ENCODE measurements at places on chromosomes 7 and 10.

DNA sequence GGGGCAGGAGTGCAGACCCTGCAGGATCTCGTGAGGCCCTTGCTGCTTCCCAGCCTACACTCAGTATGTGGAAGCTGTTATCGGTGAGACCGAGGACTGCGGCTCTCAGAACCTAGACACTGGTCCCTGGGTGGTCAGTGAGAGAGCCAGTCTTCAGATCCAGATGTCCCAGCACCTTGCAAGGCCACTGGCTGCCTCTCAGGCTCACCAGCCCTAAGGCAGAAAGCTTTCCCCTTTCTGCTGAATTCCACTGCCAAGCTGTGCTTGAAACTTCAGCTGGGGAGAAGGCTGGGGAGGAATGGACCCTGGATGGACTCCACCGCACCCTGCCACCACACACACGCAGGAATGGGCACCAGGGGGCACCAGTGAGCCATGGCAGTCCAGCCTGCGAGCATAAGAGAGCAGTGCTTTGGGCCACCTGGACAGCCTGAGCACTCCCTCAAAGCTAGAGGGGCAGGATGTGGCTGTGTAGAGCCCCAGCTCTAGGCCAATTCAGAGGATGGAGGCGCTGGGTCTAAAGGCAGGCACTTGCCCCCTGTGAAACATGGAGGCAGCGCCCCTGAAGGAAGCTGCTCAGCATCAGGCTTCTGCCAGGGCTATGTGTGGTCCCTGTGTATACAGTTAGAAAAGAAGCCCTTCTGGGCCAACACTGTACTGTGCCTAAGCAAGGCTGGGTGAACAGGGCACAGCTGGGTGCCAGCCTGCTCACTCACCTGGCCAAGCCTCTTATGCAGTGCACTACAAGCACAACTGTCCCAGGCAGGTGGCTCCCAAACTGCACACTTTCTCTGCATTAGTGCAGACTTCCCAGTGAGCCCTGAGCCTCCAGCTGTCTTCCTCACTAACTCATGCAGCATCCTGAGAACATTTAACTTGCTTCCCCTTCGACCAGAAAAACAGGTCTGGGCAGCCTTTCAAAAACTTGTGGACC is 21.6 kb downstream of the TMEM72 start:
- DNase-seq: peak; percentile 78

- DNase-seq: no peak
Measured at GRCh38 chr7:2191016-2191415, 41.7 kb downstream of the MAD1L1 start.

DNA sequence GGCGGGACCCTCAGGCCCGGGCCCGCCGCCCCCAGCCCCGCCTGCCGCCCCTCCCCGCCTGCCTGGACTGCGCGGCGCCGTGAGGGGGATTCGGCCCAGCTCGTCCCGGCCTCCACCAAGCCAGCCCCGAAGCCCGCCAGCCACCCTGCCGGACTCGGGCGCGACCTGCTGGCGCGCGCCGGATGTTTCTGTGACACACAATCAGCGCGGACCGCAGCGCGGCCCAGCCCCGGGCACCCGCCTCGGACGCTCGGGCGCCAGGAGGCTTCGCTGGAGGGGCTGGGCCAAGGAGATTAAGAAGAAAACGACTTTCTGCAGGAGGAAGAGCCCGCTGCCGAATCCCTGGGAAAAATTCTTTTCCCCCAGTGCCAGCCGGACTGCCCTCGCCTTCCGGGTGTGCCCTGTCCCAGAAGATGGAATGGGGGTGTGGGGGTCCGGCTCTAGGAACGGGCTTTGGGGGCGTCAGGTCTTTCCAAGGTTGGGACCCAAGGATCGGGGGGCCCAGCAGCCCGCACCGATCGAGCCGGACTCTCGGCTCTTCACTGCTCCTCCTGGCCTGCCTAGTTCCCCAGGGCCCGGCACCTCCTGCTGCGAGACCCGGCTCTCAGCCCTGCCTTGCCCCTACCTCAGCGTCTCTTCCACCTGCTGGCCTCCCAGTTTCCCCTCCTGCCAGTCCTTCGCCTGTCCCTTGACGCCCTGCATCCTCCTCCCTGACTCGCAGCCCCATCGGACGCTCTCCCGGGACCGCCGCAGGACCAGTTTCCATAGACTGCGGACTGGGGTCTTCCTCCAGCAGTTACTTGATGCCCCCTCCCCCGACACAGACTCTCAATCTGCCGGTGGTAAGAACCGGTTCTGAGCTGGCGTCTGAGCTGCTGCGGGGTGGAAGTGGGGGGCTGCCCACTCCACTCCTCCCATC is 82.7 kb downstream of the PAX2 start:
- DNase-seq: peak; percentile 37

GRCh38 chr7:608954-609353 is 89.3 kb upstream of the PDGFA start:
- DNase-seq: no peak

GRCh38 chr10:75110006-75110632 is 1.3 kb upstream of the SAMD8 start:
- no peak for DNase-seq

DNA sequence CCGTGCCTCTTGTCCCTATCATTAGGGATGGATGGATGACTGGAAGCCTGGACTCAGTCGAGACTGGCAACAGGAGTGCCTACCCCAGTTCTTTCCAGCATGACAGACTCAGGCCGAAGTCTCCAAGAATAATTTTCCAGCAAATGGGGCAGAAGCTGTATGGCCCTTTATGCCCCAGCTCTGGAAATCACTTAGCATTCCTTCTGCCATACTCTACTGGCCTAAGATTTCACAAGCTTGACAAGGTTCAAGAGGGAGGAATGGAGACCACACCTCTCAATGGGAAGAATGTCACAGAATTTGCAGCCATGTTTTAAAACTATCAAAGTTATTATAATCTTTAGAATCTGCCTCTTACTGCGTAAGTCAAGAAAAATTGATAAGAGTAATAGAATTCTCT is 39.0 kb upstream of the RTKN2 start:
- no peak for DNase-seq

- no peak for DNase-seq
Measured at GRCh38 chr10:71368176-71368575, 28.5 kb upstream of the CDH23 start.

- DNase-seq: no peak
Measured at GRCh38 chr7:112199672-112200071, 6.5 kb downstream of the DOCK4 start.

GRCh38 chr10:17203416-17203815 is 1.9 kb upstream of the TRDMT1 start:
- DNase-seq: no peak

- DNase-seq: no peak
Measured at GRCh38 chr7:42677751-42678699, 233.8 kb downstream of the C7orf25 start.

GRCh38 chr10:118840776-118841468 is 86.2 kb upstream of the CACUL1 start:
- no peak for DNase-seq

DNA sequence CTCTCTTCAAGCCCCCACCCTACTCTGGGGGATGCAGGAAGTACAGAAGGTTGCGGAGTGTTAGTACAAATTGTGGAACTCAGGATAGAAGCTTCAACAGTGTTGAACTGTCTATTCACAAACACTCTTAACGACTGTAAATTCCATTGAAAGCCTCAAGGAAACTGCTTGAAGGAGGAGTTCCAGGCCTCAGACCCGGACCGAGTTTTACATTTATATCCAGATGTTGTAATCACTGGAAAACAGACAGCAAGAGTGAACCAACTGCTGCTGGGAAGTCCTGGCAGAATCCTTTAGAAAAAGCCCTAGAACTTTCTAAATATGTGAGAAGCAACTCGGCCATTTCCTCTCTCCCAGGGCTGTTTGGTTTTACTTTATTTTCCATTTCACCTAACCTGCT is 84.1 kb upstream of the LRRC18 start:
- no peak for DNase-seq

DNA sequence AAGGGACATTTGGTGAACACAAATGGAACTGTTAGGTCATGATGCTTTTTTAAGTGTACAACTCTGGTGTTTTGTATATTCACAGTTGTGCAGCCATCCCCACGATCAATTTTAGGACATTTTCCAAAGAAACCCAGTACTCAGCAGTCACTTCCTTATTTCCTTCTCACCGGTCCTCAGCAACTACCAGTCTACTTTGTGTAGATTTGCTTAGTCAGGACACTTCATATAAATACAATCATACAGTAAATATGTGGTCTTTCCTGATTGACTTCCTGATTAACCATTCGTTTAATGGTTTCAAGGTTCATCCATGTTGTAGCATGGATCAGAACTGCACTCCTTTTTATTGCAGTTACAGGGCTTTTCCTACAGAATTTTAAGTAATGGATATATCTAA is 14.4 kb downstream of the SGPL1 start:
- DNase-seq: peak; percentile 36

GRCh38 chr7:434891-435629 is 84.6 kb downstream of the PDGFA start:
- DNase-seq: no peak

DNA sequence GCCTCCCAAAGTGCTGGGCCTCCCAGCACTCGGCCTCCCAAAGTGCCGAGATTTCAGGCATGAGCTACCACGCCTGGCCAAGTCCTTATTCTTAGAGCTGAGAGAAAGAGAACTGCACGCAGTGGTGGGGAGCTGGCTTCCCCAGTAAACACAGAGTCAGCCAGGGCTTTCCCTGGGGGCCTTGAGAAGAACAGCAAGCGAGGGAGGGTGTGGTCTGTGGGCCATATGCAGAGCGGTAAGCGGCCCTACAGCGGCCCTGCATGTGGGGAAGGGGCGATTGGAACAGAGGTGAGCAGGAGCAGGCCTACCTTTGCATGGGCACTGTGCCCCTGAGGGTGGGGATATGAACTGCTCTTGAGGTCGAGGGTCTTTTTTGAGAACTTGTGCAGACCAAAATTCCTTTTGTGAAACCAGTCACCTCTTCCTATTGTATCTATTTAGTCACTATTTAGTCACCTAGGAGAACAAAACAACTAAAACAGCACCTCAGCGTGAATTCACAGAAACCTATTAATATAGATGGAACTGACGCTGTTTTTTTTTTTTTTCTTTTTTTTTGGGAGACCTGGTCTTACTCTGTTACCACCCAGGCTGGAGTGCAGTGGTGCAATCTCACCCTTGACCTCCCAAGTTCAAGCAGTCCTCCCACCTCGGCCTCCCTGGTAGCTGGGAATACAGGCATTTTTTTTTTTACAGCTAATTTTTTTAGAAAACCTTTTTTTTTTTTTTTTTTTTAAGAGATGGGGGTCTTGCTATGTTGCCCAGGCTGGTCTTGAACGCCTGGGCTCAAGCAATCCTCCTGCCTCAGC is 36.9 kb upstream of the SH2D4B start:
- DNase-seq: no peak
